ENCODE measurements at places on chromosomes 4 and X. TPM values are rescaled to one million over a fixed set of nuclear protein-coding genes. Genes with fewer than 3 reads are reported as not detected.

Gene TAF7L
- not detected for total RNA-seq

Gene ANXA3
- 3.4 TPM for total RNA-seq

- no peak overlapping the region for H3K27ac ChIP-seq
- no peak overlapping the region for H3K4me3 ChIP-seq
- H3K27me3 ChIP-seq = no peaks in the 10 kb centered on the region
- H3K36me3 ChIP-seq = no peaks in the 10 kb centered on the region
Measured at GRCh38 chr4:183600189-183600685, 58.7 kb downstream of the RWDD4 start.

DNA sequence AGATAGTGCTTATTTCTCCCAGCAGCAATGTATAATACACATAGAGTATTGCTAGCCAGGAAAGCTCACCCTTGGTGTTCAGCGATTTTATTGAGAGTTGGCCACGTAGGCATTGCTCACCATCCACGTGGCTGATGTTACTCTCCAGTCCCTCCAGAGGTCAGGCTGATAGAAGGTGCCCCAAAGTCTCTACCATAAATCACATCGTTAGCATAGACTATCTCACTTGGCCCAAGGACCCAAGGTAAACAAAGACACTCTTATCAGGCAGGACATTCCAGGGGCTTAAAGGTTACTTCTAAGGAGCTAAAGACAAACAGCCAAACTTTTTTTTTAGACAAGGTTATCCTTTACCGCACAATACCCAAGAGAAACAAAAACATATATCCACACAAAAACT lies 30.3 kb upstream of the RGN start:
- no peak overlapping the region for H3K27ac ChIP-seq
- no peaks in the 10 kb centered on the region for H3K36me3 ChIP-seq
- no peaks in the 10 kb centered on the region for H3K4me1 ChIP-seq

- H3K27ac ChIP-seq = no peak overlapping the region
- peaks cover 3% of the 10 kb centered on the region for H3K4me1 ChIP-seq
- no peaks in the 10 kb centered on the region for H3K36me3 ChIP-seq
- DNase-seq = no peak
Measured at GRCh38 chr4:5760246-5760645, 49.2 kb downstream of the EVC start.

- H3K36me3 ChIP-seq = no peaks in the 10 kb centered on the region
- no peak for DNase-seq
- H3K27ac ChIP-seq = no peak overlapping the region
- H3K4me3 ChIP-seq = no peak overlapping the region
- peaks cover 10% of the 10 kb centered on the region for H3K4me1 ChIP-seq
Measured at GRCh38 chr4:76723924-76724323, 174.0 kb downstream of the SOWAHB start.

Measured in activated naive CD8-positive, alpha-beta T cell treated with anti-CD3 and anti-CD28 coated beads for 36 hours (primary cell).